ENCODE measurements at places on chromosomes 6 and 20.

GRCh38 chr6:80725156-80725930 is 618.9 kb downstream of the BCKDHB start:
- DNase-seq: no peak

DNA sequence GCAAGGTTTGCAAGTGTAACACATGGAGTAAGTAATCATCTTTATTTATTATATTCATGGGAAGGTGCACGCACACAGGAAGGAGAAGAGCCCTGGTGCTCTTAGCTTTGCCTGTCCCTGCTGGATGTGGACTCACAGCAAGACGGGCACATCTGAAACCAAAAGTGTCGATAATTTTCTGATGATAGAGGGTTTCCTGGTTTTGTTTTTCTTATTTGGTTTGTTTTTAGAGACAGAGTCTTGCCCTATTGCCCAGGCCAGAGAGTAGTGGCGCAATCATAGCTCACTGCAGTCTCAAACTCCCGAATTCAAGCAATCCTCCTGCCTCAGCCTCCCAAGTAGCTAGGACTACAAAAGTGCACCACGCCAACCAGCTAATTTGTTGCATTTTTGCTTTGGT is 7.8 kb upstream of the KHDC1L start:
- no peak for DNase-seq

DNA sequence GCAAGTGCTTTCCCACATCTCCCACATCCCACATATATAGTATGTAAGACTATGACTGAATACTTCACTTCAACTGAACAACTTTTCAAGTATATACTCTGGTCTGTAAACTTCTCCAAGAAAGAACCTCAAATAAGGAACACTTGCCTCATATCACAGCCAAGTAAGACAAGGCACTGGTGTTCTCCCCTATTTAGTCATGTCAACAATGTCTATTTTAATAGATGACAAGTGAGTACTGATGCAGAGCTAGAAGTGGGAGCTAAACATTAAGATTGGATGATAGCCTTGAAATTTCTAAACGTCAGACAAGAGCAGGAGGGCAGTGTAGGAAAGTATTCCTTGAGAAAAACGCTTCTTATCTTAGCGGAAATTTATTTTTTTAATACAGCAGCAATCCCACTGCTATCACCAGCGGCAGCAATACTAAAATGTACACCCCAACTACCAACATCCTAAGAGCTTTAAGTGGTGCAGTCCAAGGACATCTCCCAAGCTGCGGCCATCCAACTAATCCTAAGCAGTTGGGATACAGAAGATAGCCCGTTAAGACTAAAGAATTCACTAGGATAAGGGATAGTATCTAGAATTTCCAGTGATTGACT is 29.3 kb downstream of the DST start:
- no peak for DNase-seq

DNA sequence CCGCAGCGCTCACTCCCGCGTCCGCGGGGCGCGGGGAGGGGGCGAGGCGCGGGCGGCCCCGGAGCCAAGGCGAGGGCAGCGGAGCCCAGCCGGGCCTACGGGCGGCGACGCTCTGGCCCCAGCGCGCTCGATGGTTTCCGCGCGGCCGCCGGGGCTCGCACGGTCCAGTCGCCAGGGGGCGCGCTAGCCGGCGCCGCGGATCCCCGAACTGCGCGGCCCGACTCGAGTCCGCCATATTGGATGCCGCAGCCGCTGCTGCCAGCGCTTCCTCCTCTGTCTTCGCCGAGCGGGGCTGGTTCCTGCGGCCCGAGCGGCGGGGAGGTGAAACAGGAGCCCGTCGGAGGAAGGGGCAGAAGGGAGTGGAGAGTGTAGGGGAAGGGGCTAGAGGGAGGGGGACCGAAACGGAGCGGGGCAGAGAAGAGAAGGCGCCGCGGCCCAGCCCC is at the start of gene SCAF8:
Gene SCAF8 (plus strand): TSS at position 234 of the 443 bp plus-strand sequence. CDS start 485 bp downstream, outside the sequence.
- peak; percentile 88 for DNase-seq

- no peak for DNase-seq
Measured at GRCh38 chr6:169075915-169076654, 177.6 kb downstream of the THBS2 start.

DNA sequence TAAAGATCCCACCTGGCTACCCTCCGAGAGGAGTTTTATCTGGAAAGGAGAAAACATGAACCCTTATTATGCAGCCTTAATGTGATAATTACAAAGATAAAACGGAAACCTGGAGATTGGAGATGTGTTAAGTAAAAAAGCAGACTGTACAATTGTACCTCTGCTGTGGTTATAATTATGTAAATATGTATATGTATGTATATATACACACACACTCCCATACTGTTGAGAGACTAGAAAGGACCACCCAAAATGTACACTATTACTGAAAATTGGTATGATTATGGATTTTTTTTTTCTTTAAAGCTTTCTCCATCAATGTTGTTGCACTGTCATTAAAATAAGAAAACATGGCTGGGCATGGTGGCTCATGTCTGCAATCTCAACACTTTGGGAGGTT is 72.1 kb upstream of the BCLAF1 start:
- no peak for DNase-seq

DNA sequence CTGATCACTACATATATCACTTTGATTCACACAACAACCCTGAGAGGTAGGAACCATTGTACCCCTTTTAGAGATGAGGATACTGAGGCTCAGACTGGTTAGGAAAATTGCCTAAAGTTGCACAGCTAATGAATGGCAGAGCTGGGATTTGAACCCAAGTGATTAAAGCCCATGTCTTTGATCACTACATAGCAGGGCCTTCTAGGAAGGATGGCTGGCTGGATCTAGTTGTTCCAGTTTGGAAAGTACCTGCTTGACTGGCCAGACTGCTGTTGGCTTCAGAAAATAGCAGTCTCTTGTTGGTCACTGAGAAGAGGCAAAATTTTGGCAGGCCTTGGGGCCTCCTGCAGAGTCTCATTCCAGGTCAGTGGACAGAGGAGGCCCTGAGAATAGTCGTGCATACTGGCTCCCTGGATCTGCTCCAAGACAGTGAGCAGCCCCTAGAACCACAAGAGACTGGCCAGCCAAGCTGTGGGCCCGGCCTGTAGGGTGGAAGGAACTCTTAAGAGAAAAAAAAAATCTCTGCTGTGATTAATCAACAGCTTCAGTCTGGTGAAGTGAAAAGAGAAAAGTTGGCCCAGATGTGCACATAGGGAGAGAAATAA is 17.5 kb downstream of the PPARD start:
- no peak for DNase-seq

GRCh38 chr20:61601853-61602252 is 349.8 kb downstream of the CDH4 start:
- no peak for DNase-seq

DNA sequence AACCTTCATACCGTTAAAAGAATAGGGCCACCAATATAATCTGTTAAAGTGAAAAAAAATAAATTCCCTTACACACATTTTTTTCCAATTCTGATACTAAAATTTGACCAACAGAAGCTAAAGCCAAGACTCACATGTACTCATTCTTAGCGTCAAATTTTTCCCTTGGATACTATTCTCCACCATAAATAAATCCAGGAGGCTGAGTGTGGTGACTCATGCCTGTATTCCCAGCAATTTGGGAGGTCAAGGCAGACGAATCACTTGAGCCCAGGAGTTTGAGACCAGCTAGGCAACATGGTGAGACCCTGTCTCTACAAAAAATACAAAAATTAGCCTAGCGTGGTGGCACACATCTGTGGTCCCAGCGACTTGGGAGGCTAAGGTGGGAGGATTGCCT is 43.9 kb downstream of the SCML4 start:
- DNase-seq: no peak

DNA sequence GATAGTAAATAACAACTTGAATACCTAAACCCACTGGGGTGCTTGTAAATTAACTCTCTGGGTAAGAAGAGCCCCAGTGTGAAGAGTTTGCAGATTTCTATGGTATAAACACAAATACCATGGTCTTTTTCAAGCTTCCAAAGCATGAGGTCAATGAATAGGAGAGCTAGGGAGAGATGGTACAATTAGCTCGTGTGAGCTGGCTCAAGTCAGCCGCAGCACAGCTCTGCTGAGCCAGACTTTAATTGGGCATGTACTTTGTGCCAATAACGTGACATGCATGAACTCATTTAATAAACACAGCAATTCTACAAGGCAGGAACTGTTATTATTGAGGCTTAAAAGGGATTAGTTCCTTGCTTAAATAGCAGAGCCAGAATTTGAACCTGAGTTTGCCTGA is 684.2 kb downstream of the KIF16B start:
- no peak for DNase-seq

- no peak for DNase-seq
Measured at GRCh38 chr6:74690365-74690764, 515.5 kb downstream of the COL12A1 start.

GRCh38 chr20:11266571-11266970 is 592.8 kb upstream of the JAG1 start:
- no peak for DNase-seq

DNA sequence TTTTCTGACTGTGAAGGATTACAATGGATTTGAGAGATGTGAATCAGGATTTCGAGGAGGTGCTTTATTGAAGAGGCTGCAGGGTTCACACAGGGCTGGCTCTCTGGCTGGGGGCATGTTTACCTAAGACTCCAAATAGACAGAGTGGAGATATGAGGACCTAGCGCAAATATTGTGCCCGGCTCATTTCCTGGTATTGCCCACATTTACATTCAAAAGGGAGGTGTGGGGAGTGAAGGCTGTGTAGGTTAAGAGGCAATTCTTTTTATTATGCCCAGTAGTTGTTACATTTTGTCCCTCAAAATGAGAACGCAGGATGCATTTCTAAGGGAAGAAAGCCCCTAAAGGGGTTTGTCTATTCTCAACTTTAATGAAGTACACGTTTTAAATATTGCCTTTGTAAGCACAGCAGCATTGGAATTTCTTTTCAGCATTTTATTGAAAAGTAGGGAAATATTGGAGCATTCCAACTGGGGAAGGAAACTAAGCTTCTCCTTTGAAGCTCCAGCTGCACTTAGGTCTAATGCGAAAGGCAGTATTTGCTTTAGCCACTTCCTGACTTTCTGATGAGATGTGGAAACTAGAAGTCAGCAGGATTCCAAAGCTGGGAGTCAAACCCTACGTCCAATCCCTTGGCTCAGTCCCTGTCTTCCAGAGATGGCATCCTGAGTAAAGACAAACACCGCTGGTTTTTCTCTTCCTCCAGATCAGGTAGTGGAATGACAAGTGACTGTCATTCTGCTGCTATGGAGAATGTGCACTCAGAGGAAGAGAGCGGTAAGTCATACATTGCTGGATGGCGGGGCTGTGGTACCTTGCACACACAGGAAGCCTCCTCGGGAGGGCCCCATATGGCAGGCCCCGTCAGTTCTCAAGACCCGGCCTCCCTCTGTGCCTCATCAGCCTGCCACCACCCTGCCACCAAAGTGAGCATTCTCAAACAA is 70.7 kb downstream of the MYB start:
- DNase-seq: no peak

DNA sequence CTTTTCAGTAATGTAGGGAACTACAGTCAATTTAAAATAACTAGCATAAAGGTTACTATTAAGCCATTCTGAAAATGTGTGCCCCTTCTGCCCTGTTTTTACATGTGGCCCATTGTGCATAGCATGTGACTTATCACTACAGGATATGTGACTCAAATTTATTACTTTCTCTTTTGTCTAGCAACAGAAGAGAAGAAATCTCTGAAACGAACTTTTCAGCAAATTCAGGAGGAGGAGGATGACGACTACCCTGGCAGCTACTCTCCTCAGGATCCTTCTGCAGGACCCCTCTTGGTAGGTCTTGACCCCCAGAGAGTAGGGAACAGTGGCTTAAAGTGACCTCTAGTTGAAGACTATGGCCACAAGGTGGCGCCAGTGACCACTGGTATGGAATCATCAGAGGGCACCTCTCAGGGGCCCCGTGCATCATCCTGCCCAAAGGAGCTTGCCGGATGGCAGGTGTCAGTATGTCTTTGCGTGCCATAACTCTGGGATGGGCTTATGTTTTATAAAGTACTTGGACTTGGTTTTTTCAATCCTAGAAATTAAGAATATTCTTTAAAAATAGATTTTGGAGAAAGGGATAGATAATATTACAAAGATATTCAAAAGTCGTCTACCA is 23.9 kb downstream of the RPRD1B start:
- peak; percentile 88 for DNase-seq

GRCh38 chr6:24969343-24969860 is 33.6 kb upstream of the RIPOR2 start:
- DNase-seq: no peak

DNA sequence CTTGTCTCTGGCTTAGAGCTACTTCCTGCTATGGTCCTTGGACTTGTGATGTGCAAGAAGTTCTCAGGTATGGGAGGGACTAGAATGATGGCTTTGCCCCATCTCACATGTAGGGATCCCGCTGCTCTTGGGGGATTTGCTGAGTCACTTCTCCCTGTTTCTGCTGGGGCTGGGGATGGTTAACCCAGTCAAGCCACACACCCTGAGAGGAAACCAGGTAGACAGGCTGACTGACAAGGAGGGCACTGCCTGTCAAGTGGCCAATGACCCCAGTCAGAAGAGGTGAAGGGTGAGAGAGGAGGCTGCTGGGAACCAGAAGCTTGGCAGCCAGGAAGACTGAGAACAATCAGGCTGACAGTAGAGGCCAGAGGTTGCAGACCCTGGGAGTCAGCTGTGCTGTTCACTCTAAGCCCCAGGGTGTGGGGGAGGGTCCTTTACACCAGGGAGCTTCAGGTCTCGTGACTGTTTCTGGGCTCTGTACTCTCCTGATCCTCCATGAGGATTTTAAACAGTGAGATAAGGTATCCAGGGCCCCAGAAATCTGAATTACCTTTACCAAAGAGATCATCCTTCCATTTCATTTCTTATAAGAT is 34.6 kb downstream of the HLA-F start:
- no peak for DNase-seq

- DNase-seq: no peak
Measured at GRCh38 chr6:146981981-146982380, 222.2 kb upstream of the STXBP5 start.

GRCh38 chr20:18077157-18077556 is 19.4 kb upstream of the OVOL2 start:
- DNase-seq: no peak

DNA sequence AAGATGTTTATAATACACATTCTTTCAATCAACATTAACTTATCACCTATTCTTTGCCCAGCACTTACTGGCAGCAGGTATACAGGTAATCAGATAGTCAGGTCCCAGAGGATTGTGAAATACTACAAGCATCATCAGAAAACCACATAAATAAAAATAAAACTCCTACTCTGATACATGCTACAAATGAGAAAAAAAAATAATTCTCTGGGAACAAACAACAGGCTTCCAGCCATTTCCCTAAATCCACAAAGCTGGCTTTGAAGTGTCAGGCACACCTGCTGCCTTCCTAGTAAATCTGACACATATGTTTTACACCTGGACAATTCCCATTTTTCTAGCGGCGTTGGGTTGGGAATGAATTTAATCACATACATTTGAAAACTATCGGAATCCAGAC is 384.5 kb upstream of the CDH4 start:
- no peak for DNase-seq

- DNase-seq: no peak
Measured at GRCh38 chr6:93136111-93136510, 283.2 kb downstream of the EPHA7 start.
